Fibroblast of lung (primary cell): ENCODE measurements at places on chromosomes 4 and X. TPM values are rescaled to one million over a fixed set of nuclear protein-coding genes. Genes with fewer than 3 reads are reported as not detected.

DNA sequence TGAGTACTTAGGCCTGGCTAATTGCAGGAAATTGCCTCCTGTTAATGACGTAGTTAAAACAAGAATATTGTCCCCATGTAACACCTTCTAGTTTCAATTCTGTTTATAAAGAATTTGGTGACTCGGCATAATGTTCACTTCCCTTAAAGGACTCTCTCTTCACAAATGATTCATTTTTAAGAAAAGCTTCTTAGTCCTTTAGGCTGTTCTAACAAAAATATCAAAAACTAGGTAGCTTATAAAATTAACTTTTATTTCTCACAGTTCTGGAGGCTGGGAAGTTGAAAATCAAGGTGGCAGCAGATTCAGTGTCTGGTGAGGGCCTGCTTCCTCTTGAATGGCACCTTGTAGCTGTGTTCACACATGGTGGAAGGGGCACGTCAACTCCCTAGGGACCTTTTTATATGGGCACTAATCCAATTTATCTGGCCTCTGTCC lies 23.8 kb downstream of the COL25A1 start:
- H3K27ac ChIP-seq = no peak overlapping the region
- H3K4me3 ChIP-seq = no peak overlapping the region

GRCh38 chr4:151163855-151164254 lies 64.4 kb downstream of the RPS3A start:
- peaks cover 12% of the 10 kb centered on the region for H3K4me1 ChIP-seq
- no peak overlapping the region for H3K27ac ChIP-seq
- H3K4me3 ChIP-seq = no peak overlapping the region
- H3K27me3 ChIP-seq = no peaks in the 10 kb centered on the region
- H3K36me3 ChIP-seq = no peaks in the 10 kb centered on the region

DNA sequence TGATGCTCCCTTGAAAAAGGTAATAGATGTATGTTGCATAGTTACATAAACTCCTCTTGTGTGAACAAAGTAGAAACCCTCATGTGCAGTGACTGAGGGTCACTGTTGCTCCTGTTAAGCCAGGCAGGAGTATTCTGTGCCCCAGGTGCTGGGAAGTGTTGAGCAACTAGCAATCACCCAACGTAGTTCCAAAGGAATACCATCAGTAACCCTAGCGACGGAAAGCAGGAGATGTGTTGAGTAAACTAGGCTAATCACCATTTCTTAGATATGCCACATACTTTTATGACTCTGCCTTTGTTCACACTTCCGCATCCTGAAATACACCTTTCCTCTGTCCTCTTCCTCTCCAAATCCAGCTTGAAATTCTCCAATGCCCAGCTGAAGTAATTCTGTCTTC lies 50.9 kb upstream of the TAB3 start:
- H3K4me3 ChIP-seq = no peak overlapping the region
- no peaks in the 10 kb centered on the region for H3K36me3 ChIP-seq
- H3K27ac ChIP-seq = no peak overlapping the region
- H3K27me3 ChIP-seq = no peaks in the 10 kb centered on the region
- DNase-seq = no peak

- H3K27ac ChIP-seq = no peak overlapping the region
- no peaks in the 10 kb centered on the region for H3K4me1 ChIP-seq
- no peak for DNase-seq
- no peaks in the 10 kb centered on the region for H3K36me3 ChIP-seq
- H3K27me3 ChIP-seq = peaks cover 4% of the 10 kb centered on the region
Observed at GRCh38 chr4:163486321-163486720, 8.2 kb upstream of the TMA16 start.

- no peak overlapping the region for H3K4me3 ChIP-seq
- peaks cover 32% of the 10 kb centered on the region for H3K4me1 ChIP-seq
- peak overlapping the region; percentile 58 for H3K27ac ChIP-seq
Observed at GRCh38 chr4:7890635-7891393, 48.8 kb downstream of the AFAP1 start.

DNA sequence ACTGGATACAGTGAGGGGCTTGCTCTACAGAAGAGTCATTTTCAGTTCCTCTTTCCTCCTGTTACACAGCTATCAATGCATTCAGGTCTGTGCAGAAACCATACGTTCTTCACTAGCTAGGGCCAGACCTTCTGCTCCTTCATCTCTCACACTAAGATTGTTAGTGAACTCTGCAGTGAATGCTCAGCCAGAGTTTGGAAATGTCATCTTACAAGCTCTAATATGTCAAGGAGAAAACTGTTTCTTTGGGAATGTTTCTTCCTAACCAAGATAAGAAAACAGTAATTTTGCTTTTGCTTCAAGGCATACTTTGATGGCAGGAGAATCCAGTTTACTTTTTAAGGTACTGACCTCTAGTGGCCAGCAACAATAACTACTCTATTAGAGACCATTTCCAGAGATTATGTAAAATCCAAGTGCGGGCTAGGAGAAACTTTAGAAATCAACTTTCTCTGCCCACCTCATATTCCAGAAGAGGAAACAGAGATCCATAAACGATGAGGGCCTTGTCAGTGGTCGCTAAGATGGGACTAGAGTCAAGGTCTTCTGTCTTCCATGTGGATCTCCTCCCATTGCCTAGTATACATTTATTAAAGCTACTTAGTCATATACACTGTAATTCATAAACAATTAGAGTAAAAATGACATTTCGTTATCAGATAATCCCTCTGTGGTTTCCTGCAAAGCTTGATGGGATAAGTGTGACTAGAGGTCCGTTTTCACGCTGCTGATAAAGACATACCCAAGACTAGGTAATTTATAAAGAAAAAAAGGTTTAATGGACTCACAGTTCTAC lies 12.1 kb upstream of the CC2D2A start:
- H3K4me3 ChIP-seq = no peak overlapping the region
- H3K27ac ChIP-seq = no peak overlapping the region
- peaks cover 22% of the 10 kb centered on the region for H3K4me1 ChIP-seq
- no peaks in the 10 kb centered on the region for H3K27me3 ChIP-seq
- DNase-seq = peak; percentile 69

- H3K27me3 ChIP-seq = no peaks in the 10 kb centered on the region
- H3K27ac ChIP-seq = peak overlapping the region; percentile 87
- H3K4me1 ChIP-seq = peaks cover 17% of the 10 kb centered on the region
Observed at GRCh38 chr4:76781698-76782595, 116.0 kb downstream of the SOWAHB start.

DNA sequence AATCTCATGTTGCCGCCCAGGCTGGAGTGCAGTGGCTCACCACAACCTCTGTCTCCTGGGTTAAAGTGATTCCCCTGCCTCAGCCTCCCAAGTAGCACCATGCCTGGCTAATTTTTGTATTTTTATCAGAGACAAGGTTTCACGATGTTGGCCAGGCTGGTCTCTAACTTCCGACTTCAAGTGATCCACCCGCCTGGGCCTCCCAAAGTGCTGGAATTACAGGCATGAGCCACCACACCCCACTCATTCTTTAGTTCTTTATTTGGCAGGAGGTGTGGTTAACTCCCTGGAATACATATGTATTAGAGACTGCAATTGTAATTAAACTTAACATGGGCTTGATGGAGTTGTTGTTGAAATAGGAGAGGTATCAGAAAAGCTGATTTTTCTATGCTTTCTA lies 1396.9 kb upstream of the IGFBP7 start:
- no peak for DNase-seq
- no peaks in the 10 kb centered on the region for H3K27me3 ChIP-seq
- H3K36me3 ChIP-seq = no peaks in the 10 kb centered on the region
- no peak overlapping the region for H3K4me3 ChIP-seq
- no peak overlapping the region for H3K27ac ChIP-seq
- H3K4me1 ChIP-seq = no peaks in the 10 kb centered on the region

- H3K27me3 ChIP-seq = no peaks in the 10 kb centered on the region
- DNase-seq = peak; percentile 66
Observed at GRCh38 chr4:11165052-11165451, 263.6 kb downstream of the HS3ST1 start.

GRCh38 chr4:74217365-74217764 lies 59.4 kb downstream of the MTHFD2L start:
- H3K4me3 ChIP-seq = no peak overlapping the region
- H3K4me1 ChIP-seq = no peaks in the 10 kb centered on the region
- H3K27me3 ChIP-seq = no peaks in the 10 kb centered on the region
- no peaks in the 10 kb centered on the region for H3K36me3 ChIP-seq
- DNase-seq = peak; percentile 39

DNA sequence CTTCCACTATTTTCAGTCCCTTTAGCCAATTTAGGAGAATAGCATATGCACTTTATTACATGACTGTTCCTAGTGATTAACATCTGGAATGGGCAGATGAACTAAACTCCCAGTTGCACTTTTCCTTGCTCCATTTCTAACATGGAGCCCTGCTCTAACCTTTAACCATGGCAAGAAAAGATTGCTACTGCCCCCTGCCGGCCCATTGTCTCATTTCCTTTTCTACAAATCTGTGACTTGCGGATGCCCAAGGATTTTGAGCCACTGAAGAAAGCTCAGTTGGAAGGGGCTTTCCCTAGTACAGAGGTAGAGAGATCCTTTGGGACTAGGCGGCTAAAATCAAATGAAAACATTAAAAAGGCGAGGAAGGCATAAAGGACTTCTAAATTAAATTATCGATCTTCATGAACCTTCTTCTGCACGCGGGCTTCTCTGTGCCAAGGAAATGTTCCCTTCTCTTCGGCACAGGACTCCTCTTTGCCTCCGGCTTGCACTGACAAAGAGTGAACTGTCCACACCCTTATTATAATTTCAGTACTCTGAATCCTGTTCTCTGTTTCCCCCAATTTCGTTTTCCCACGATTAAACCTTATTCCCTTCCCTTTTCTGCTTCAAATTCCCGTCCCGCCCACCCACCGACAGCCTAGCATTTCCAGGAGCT lies 577 bp upstream of the GLRA2 start:
- H3K27me3 ChIP-seq = no peaks in the 10 kb centered on the region
- H3K36me3 ChIP-seq = no peaks in the 10 kb centered on the region
- DNase-seq = no peak
- no peak overlapping the region for H3K4me3 ChIP-seq
- H3K27ac ChIP-seq = no peak overlapping the region
- H3K4me1 ChIP-seq = no peaks in the 10 kb centered on the region

- H3K4me1 ChIP-seq = peaks cover 5% of the 10 kb centered on the region
- DNase-seq = peak; percentile 83
- H3K36me3 ChIP-seq = no peaks in the 10 kb centered on the region
- no peak overlapping the region for H3K4me3 ChIP-seq
- H3K27me3 ChIP-seq = no peaks in the 10 kb centered on the region
- H3K27ac ChIP-seq = no peak overlapping the region
Observed at GRCh38 chr4:119683518-119683917, 54.9 kb upstream of the PDE5A start.

GRCh38 chr4:86706923-86707597 lies 112.9 kb downstream of the PTPN13 start:
- no peak overlapping the region for H3K27ac ChIP-seq
- no peaks in the 10 kb centered on the region for H3K4me1 ChIP-seq
- DNase-seq = peak; percentile 19
- H3K4me3 ChIP-seq = no peak overlapping the region
- H3K36me3 ChIP-seq = no peaks in the 10 kb centered on the region

DNA sequence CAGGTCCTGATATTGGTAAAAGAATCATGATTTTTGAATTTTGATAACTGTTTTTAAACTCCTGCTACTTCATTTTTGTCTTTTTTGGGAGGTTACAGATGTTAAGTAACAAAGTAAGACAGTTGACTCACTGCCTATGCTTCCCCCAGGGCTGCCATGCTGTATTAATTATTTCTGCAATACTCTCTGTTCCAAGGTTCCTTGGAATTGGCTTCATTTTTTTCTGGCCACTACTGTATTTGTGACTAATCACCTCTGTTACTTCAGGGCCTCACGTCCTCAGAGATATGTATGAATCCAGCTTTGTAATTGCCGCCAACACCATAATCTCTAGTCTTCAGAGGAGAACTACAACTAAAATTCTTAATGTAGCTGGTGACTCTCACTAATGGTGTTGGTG lies 1729.3 kb downstream of the C4orf33 start:
- no peaks in the 10 kb centered on the region for H3K4me1 ChIP-seq
- DNase-seq = peak; percentile 0
- no peaks in the 10 kb centered on the region for H3K27me3 ChIP-seq

GRCh38 chr4:185298728-185299430 lies 89.5 kb downstream of the SNX25 start:
- no peak for DNase-seq
- H3K4me3 ChIP-seq = no peak overlapping the region
- no peak overlapping the region for H3K27ac ChIP-seq

GRCh38 chrX:3518870-3519269 lies 172.4 kb upstream of the MXRA5 start:
- DNase-seq = peak; percentile 96
- peaks cover 4% of the 10 kb centered on the region for H3K4me1 ChIP-seq

- H3K4me1 ChIP-seq = no peaks in the 10 kb centered on the region
- DNase-seq = no peak
Observed at GRCh38 chr4:82678051-82678450, 116.3 kb upstream of the TMEM150C start.

- H3K27me3 ChIP-seq = no peaks in the 10 kb centered on the region
- H3K27ac ChIP-seq = no peak overlapping the region
- H3K4me1 ChIP-seq = no peaks in the 10 kb centered on the region
- no peak for DNase-seq
Observed at GRCh38 chr4:114100288-114101031, 121.0 kb upstream of the ARSJ start.

DNA sequence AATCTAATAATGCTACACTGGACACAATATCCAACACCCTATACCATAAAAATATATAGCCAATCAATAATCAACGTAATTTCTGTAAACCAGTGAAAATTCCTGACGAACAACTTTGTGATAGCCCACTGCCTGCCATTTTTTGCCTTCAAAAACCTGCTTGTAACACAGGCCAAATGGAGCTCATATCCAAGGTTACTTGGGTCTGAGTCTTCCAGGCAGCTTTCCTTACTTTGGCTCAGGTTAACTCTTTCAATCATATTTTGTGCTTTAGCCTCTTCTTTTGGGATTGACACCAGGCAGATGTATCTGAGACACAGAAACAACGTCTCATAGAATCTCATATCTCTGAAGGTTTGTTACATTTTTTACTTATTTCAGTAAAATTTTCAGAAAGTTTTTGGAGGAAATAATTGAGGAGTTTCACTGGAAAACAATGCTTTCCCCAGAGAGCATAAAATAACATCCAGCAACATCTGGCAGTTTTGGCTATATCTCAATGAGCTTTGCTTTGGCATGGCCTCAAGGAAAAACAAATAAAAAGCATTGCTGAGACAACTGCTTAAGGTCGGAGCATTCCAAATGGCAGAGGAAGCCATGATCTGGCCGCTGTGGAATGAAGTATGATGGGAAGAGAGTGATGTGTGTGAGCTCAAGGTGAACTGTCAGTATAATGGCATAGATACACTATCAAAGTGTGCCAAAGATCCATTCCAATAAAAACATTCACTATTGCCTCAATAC lies 162.9 kb upstream of the SPIN4 start:
- no peak overlapping the region for H3K4me3 ChIP-seq
- peak; percentile 85 for DNase-seq
- H3K27ac ChIP-seq = peak overlapping the region; percentile 44
- no peaks in the 10 kb centered on the region for H3K27me3 ChIP-seq

Gene CCNB3
- 0.51 and 0.83 TPM in 2 replicates for total RNA-seq

Gene HEPH
- total RNA-seq = 28.9 and 43.1 TPM in 2 replicates

Gene TEX13C
- not detected in 2 replicates for total RNA-seq

Gene MID2
- 17.2 and 17.5 TPM in 2 replicates for total RNA-seq

Gene SPATA4
- 0.26 and 0.66 TPM in 2 replicates for total RNA-seq

Gene GAGE12G
- total RNA-seq = not detected in 2 replicates

Gene PASD1
- total RNA-seq = not detected in 2 replicates

Gene H2BW2
- total RNA-seq = not detected in 2 replicates

Gene BANK1
- 0.26 and 0.83 TPM in 2 replicates for total RNA-seq

Gene MND1
- total RNA-seq = 1.0 and 5.8 TPM in 2 replicates
